ENCODE measurements at places on chromosomes 4 and X. TPM values are rescaled to one million over a fixed set of nuclear protein-coding genes. Genes with fewer than 3 reads are reported as not detected.

DNA sequence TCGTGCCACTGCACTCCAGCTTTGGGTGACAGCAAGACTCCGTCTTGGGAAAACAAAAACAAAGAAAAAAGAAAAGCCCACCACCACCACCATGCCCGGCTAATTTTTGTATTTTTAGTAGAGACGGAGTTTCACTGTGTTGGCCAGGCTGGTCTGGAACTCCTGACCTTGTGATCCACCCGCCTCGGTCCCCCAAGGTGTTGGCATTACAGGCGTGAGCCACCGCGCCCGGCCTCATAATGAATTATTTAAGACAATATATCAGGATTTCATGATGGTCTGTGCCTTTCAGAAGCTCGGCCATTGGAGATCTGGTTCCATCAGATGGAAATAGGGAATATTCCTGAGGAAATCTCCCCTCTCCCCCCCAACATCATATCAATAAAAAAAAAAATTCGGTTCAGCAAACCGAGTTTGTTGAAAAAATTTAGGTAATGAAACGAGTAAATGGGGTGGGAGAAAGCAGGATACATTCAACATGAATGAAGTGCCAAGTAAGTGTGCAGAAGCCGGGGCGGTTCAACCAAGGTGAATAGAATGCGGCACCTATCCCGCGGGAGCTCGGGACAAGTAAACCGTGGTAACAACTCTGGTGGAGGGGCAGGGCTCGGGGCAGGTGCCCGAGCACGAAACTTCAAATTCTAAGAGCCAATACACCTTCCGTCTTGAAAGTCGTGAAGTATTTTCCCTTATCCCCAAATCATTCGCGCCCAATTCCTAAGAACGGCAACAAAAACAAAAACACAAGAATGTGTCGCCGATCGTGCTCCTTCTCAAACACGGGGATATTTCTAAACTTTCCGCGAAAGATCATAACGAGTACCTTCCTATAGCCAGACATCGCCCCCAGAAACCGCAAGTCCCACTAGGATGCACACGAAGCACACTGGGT is 773 bp upstream of the TXLNG start:
- no peaks in the 10 kb centered on the region for H3K27me3 ChIP-seq
- H3K36me3 ChIP-seq = peaks cover 7% of the 10 kb centered on the region
- H3K4me3 ChIP-seq = peak overlapping the region; percentile 86
- peak; percentile 19 for DNase-seq
- H3K4me1 ChIP-seq = peaks cover 10% of the 10 kb centered on the region

DNA sequence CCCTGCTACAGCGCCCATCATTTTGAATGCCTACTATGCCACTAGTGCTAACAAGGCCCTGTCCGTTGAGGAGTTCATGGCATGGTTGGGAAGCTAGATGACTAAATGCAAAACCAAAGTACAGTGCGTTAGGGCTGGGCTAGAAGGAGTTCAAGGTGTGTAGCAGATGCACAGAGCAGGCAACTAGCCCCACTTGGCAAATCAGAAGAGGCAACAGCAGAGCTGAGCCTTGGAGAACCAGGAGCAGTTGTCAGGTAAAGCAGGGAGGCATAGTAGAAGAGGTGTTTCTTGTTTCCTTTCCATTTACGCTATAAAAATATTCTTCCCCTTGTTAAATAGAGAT is 146.6 kb upstream of the CPEB2 start:
- DNase-seq = no peak
- H3K4me1 ChIP-seq = peaks cover 30% of the 10 kb centered on the region
- H3K36me3 ChIP-seq = peaks cover 5% of the 10 kb centered on the region
- H3K4me3 ChIP-seq = no peak overlapping the region
- H3K27ac ChIP-seq = peak overlapping the region; percentile 79
- peaks cover 4% of the 10 kb centered on the region for H3K27me3 ChIP-seq

DNA sequence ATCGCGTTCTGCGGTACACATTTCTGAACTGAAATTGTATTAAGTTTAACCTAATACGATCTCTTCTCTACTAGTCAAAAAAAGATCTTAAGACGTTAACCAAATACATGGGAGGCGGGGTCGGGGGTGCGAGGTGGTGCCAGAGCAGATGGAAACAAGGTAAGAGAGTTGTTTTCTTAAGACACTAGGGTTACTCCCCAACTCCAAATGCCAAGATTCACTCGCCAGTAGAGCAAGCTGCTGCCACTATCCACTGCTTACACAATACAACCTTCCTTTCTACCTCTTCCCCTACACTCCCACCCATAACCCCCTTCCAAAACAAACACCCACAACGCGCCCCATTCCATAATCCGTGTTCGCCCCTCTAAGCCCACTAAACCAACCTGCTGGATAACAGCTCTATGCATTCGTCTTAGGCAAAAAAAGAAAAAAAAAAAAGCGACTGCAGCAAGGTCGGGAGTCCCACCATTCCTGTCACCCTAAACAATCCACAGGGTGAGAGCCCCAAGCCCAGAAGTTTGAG is 1.3 kb downstream of the LCORL start:
- H3K27ac ChIP-seq = peak overlapping the region; percentile 78
- H3K4me1 ChIP-seq = peaks cover 13% of the 10 kb centered on the region
- peak overlapping the region; percentile 91 for H3K4me3 ChIP-seq

DNA sequence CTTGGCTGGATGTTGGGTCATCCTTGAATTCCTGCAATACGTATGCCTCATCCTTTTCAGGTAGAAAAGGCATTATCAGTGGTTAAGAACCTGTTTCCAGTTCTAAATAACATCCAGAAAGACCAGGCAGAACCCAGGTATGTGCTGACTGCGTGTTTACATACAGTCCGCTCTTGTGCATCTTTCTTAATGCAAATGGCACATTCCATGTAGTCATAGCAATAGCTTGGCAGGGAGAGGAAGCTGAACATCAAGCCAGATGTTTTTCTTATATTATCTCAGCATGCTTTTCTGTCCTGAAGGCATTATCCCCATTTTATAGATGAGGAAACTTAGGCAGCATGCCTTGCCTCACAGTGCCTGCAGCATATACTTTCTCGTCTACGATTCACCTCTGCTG is 2.1 kb downstream of the DCLK2 start:
- peaks cover 35% of the 10 kb centered on the region for H3K27me3 ChIP-seq
- DNase-seq = no peak
- no peak overlapping the region for H3K27ac ChIP-seq
- no peak overlapping the region for H3K4me3 ChIP-seq

- H3K36me3 ChIP-seq = no peaks in the 10 kb centered on the region
- H3K4me1 ChIP-seq = peaks cover 23% of the 10 kb centered on the region
- H3K4me3 ChIP-seq = peak overlapping the region; percentile 35
Measured at GRCh38 chr4:82905205-82905604, 4.7 kb downstream of the THAP9 start.

DNA sequence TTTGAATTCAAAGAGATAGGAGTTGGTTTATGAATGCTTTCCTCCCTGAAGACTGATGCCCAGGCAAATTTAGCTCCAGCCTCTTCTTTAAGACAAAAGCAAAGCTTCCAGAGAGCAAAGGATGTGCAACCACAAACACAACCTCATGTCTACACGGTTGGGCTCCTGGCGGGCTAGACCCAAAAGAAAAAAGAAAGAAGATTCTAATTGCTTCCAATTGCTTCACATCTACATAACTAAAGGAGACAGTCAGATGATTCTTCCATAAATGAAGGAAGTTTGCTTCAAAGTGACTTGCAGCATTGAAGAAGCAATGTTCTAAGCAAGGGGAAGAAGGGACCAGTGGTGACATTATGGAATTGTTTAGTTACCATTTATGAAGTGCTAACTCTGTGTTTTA is 1603.0 kb upstream of the TENM3 start:
- H3K4me3 ChIP-seq = no peak overlapping the region
- no peaks in the 10 kb centered on the region for H3K27me3 ChIP-seq
- no peak for DNase-seq
- no peaks in the 10 kb centered on the region for H3K4me1 ChIP-seq
- H3K27ac ChIP-seq = no peak overlapping the region

DNA sequence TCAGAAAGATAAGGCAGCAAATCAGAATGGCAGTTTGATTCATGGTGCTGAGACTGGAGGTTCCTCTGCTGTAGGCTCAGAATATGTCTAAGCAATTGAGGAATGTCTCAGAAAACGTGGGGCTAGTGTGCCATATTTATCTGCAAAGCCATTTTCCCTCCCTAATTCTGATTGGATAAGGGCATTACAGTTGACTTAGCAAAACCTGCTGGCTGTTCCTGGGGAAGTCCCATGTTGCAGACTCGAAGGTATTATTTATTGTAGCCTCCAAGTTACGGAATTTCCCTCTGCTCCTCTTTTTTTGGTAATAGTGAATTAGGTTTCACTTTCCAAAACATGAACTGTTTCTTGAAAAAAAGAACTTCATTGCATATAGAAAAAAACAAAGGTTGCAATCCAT is at the start of gene CXCL10:
Gene CXCL10, minus strand, starts transcription at position 109 of the 400 bp plus-strand sequence. Its CDS starts 66 bp downstream, at position 43.
- no peak within 1 kb of the TSS for H3K4me3 ChIP-seq
- no peak within 1 kb of the TSS for H3K27ac ChIP-seq
- no peaks in the 10 kb centered on the region for H3K27me3 ChIP-seq
- no peaks in the 10 kb centered on the region for H3K36me3 ChIP-seq
- H3K4me1 ChIP-seq = peaks cover 38% of the 10 kb centered on the region
- DNase-seq = no peak

- H3K27me3 ChIP-seq = no peaks in the 10 kb centered on the region
- H3K27ac ChIP-seq = no peak overlapping the region
- H3K4me3 ChIP-seq = no peak overlapping the region
- no peaks in the 10 kb centered on the region for H3K36me3 ChIP-seq
- H3K4me1 ChIP-seq = peaks cover 30% of the 10 kb centered on the region
- DNase-seq = peak; percentile 18
Measured at GRCh38 chr4:81506731-81507130, 35.0 kb upstream of the RASGEF1B start.

GRCh38 chr4:148079961-148080360 is 348.1 kb downstream of the ARHGAP10 start:
- no peaks in the 10 kb centered on the region for H3K27me3 ChIP-seq
- no peak overlapping the region for H3K4me3 ChIP-seq
- peaks cover 68% of the 10 kb centered on the region for H3K36me3 ChIP-seq
- H3K27ac ChIP-seq = no peak overlapping the region
- no peaks in the 10 kb centered on the region for H3K4me1 ChIP-seq

DNA sequence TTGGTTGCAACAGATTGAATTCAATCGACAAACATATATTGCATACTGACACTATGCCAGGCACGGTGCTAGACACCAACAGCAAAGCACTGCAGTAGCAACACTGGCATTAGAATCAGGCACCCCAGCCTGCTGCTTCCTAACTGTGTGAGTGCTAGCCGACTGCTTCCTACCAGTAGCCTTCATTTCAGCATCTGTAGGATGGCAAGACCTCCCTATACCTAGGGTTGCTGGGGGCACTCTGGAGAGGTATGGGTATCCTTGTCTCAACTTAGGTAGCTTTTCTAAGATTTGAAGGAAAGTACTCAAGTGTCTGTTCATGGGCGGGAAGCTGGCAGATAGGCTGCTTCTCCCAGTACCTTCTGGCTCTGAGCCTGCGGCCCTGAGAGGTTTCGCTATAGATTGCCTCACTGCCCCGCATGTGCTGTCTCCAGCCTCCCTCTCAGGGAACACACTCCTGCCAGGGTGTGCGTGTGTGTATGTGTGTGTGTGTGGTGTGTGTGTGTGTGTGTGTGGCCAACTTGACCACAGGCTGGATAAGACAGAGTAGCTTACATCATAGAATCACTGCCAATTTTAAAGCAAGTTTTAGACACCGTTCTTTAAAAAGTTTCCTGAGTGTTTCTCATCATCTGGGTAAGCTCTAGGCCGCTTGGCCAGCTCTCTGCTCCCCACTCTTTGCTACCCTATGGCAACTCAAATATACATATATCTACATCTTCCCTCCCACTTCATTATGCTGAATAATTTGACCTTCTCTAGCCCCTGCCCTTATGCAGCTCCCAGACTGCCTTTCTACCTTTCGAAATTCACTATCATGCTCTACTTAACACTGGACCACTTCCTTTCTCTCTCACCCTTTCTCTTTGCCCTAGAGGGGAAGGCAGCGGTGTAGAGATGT is 97.0 kb upstream of the PJA1 start:
- no peak overlapping the region for H3K27ac ChIP-seq
- DNase-seq = no peak
- H3K27me3 ChIP-seq = peaks cover 12% of the 10 kb centered on the region
- no peak overlapping the region for H3K4me3 ChIP-seq

- no peak for DNase-seq
- H3K27me3 ChIP-seq = no peaks in the 10 kb centered on the region
- no peaks in the 10 kb centered on the region for H3K4me1 ChIP-seq
Measured at GRCh38 chrX:106905064-106905708, 2.0 kb upstream of the RIPPLY1 start.

DNA sequence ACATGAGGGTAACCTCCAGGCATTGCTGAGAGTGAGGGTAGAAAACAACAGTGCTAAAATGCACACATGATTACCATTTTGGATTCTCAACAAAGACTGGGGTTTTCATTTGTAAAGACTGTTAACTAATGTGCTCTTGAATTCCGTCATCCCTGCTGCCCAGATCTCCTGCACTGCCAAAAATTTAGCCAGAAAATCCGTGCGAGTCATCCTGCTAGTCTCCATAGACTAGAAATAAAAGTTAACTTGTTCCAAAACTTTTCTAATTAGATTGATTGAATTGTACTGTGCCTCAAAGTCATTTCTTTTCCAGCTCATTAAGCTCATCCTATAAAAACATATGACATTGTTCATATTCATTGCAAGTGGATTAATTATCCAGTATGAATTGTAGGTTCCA is 99.8 kb downstream of the ARSF start:
- H3K4me1 ChIP-seq = peaks cover 19% of the 10 kb centered on the region
- H3K27ac ChIP-seq = no peak overlapping the region
- no peak for DNase-seq
- no peaks in the 10 kb centered on the region for H3K27me3 ChIP-seq
- peaks cover 4% of the 10 kb centered on the region for H3K36me3 ChIP-seq

DNA sequence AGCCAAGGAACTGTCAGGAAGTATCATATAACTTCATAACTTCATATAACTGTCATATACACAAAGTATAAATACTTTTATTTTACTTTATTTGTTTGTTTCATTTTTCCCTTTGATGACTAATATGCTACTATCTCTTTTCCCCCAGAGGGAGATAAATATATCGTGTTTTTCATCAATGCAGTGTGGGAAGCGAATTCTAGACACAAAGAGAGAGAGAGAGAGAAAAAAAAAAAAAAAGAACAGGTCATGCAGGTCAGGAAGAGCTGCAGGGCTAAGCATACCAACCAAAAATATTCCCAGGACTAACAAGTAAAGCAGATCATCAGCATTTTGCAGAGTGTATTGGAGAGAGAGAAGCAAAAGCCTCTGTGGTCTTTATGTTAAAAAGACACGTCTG is 1849.2 kb downstream of the STIM2 start:
- no peaks in the 10 kb centered on the region for H3K36me3 ChIP-seq
- H3K27ac ChIP-seq = no peak overlapping the region
- no peaks in the 10 kb centered on the region for H3K4me1 ChIP-seq
- no peak overlapping the region for H3K4me3 ChIP-seq
- DNase-seq = no peak
- H3K27me3 ChIP-seq = no peaks in the 10 kb centered on the region

VBP1 gene
- 89.7 TPM for total RNA-seq

SLC25A31 gene
- not detected for total RNA-seq

H2BW2 gene
- total RNA-seq = not detected

TNIP3 gene
- total RNA-seq = 12.3 TPM

ITIH6 gene
- total RNA-seq = not detected

EGF gene
- not detected for total RNA-seq

All from activated CD4-positive, alpha-beta memory T cell treated with anti-CD3 and anti-CD28 coated beads for 36 hours (primary cell).